ENCODE measurements at places on chromosomes 16 and 17. TPM values are rescaled to one million over a fixed set of nuclear protein-coding genes. Genes with fewer than 3 reads are reported as not detected.
A peak's percentile ranks its signal among the peaks of the same experiment; 100 is the strongest.

DNA sequence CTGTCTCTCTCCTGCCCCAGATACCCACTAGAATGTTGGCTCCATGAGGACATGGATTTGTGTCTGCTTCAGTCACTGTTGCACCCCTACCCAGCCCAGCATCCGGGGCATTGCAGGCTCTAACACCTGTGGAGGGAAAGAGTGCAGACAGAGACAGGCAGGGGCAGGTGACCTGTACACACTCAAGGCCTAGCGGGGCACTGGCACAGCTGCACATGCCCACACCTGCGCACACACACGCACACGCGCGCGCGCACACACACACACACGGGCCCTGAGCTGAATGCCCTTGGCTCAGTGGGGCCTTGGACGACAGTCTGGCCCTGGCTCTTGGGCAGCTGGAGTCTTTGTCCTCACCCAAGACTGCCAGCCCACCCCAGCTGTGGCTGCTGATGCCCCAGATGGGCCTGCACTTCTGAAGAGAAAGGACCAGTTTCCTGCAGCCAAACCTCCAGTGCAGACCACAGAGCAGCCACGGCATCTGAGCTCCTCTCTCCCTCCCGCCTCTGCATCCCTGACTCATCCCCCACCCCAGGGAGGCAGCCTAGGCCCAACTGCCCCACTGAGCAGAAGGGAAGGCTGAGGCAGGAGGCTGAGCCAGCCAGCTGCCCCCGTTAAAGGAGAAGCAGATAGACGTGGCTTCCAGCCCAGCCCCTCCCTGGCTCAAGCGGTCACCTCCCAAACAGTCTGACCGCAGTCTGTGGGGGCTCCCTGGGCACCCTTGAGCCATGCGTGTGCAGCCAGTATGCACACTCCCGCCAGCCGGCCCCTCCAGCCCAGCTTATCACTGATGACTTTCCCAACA, 12.3 kb upstream of the RAI1 start:
- DNase-seq: no peak

CMTM4 gene
- 33.7 TPM for total RNA-seq

DNA sequence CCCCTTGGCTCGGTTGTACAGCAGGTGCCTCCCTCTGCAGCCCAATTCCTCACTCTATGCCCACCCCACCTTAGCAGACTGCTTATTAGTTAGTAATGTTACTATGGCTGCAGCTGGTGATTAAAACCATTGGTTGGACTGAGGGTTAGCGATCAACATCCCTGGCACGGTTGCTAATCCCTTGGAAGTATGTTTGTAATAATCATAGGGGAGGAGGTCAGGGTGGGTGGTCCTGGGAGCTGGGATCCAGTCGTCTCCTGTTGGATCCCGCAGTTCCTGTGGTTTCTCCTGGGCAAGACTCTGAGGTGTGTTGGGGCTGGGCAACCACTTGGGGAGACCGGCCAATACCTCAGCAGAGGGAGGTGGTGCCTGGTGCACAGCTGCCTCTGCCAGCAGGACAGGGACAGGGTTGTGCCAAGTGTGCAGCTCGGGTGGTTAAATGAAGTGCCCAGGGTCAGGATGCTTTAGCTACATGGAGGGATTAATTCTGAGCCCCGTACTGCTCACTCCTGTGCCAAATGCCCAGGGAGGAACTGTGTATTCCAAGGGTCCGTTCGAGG, 38.0 kb downstream of the FZD2 start:
- no peak for DNase-seq

ZNF385C gene
- 1.0 TPM for total RNA-seq

KRTAP9-8 gene
- total RNA-seq: not detected

- DNase-seq: no peak
Observed at GRCh38 chr17:64531955-64532371, 25.2 kb downstream of the CEP95 start.

CD300E gene
- 0.29 TPM for total RNA-seq

TAT gene
- 566 TPM for total RNA-seq

- peak; percentile 91 for DNase-seq
Observed at GRCh38 chr16:75053791-75054555, 55.1 kb downstream of the ZNRF1 start.

PRR15L gene
- total RNA-seq: 105 TPM

GALNS gene
- 29.5 TPM for total RNA-seq

DNA sequence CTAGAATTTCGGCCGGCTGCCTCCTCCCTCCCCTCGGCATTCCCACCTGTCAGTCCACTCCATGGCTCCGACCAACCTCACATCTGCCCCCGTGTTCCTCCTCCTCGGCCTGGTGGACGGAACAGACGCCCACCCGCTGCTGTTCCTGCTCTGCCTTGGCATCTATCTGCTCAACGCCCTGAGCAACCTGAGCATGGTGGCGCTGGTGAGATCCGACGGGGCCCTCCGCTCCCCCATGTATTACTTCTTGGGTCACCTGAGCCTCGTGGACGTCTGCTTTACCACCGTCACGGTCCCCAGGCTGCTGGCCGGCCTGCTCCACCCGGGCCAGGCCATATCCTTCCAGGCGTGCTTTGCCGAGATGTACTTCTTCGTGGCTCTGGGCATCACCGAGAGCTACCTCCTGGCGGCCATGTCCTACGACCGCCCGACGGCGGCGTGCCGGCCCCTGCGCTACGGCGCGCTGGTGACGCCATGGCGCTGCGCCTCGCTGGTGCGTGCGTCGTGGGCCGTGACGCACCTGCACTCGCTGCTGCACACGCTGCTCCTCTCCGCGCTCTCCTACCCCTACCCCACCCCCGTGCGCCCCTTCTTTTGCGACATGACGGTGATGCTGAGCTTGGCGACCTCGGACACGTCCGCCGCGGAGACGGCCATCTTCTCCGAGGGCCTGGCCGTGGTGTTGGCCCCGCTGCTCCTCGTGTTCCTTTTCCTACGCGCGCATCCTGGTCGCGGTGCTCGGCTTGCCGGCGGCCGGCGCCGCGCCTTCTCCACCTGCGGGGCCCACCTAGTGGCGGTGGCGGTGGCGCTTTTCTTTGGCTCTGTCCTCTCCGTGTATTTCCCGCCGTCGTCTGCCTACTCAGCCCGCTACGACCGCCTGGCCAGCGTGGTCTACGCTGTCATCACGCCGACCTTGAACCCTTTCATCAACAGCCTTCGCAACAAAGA, at the start of gene OR3A2:
Gene OR3A2 (minus strand): TSS at position 440 of the 948 bp plus-strand sequence.
- no peak for DNase-seq

- no peak for DNase-seq
Observed at GRCh38 chr17:57888311-57889216, 38.7 kb upstream of the MRPS23 start.

TSPAN10 gene
- 3.5 TPM for total RNA-seq

LGALS9B gene
- total RNA-seq: 0.33 TPM

DNA sequence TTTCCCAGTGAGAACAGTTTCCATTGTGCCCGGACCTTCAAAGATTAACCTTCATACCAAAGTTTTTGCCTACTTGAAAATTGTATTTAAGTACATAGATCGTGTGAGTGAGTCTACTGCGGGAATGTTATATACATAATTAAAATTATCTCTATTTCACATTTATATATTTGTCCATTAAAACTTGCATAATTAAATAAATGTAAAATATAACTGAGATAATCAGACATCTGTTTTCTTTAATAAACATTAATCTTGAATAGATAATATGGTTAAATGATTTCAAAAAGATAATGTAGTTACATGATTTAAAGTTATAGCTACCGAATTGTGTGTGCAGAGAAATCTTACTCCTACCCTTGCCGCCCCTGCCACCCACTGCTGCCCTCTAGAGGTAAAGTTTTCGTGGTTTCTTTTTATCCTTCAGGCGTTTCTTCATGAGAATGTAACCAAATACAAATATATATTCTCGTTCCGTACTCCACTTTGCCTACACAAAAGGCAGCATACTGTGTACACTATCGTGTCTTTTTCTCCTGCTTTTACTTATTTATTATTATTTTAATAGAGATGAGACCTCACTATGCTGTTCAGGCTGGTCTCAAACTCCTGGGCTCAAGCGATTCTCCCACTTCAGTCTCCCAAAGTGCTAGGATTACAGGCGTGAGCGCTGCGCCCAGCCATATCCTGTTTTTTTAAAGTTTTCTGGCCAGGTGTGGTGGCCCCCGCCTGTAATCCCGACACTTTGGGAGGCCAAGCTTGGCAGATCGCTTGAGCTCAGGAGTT, 35.6 kb downstream of the RPA1 start:
- no peak for DNase-seq

DNA sequence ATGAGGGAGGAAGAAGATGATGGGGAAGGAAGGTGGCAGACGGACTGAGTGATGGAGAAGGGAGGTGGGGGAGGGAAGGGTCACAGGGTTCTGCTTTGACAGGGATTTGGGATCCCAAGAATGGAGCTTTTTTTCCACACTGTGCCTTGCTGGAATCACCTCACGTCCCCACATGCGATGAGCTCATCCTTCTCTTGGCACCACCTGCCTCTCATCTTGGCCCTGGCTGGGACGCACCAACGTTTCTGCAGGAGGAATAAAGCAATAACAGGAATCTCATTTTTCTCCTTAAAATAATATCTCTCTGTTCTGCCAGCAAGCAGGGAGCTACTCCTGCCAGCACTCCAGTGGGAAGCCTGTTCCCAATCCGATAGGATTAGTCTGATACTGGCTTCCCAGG, 47.8 kb downstream of the MEOX1 start:
- DNase-seq: no peak

- DNase-seq: no peak
Observed at GRCh38 chr17:68221786-68222185, 26.1 kb upstream of the AMZ2 start.

UBFD1 gene
- 90.6 TPM for total RNA-seq

MAPT gene
- total RNA-seq: 12.4 TPM

PRSS53 gene
- 1.3 TPM for total RNA-seq

DNA sequence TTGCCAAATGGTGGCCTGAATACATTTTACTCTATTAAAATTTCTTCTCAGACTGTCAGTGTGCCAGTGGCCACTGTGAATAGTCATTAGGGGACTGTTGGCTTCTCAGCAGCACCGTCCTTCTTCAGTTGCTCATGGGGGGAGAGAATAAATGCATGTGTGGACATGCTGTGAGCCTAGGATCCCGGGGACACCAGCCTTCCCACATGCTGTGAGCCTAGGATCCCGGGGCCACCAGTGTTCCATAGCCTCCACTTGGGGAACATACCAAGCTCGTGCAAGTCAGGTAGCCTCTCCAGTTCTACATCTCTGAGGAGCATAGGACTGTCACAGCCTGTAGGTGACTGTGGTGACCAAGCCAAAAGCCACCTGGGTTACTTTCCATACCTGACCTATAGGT, 51.5 kb downstream of the BANP start:
- no peak for DNase-seq

GRCh38 chr17:80024206-80024972, 11.3 kb downstream of the TBC1D16 start:
- DNase-seq: no peak

DNA sequence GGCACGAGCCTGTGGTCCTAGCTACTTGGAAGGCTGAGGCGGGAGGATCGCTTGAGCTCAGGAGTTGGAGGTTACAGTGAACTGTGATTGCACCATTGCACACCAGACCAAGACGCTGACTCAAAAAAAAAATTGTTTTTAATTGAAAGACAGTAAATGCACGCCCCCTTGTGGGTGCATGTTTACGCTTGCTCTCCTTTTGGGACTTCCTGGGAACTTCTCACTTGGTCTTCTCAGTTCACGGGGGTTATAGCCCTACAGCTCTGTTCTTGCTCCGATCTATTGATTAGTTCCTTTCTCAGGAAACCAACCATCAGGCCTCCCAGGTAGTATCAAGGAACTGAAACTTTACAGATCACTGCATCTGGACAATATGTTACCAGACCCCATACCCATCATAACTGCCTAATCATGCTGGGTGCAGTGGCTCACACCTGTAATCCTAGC, 14.2 kb upstream of the RIPOR1 start:
- peak; percentile 67 for DNase-seq

- DNase-seq: no peak
Observed at GRCh38 chr17:17440010-17440843, 36.6 kb upstream of the MED9 start.

RND2 gene
- 0.16 TPM for total RNA-seq

GRCh38 chr16:56824331-56824730, 40.7 kb upstream of the SLC12A3 start:
- no peak for DNase-seq

KRTAP3-2 gene
- total RNA-seq: not detected

DNA sequence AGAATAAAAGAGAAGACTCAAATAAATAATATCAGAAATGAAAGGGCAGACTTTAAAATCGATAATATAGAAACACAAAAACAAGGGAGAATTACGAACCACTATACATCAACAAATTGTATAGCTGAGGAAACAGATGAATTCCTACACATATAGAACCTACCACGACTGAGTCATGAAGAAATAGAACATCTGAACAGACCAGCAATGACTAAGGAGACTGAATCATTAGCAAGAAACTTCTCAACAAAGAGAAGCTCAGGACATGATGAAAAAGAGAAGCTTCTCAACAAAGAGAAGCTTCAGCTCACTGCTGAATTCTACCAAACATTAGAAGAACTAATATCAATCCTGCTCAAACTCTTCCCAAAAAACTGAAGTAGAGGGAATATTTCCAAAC, 255.9 kb downstream of the CEP112 start:
- no peak for DNase-seq

KRT25 gene
- total RNA-seq: not detected

SOX15 gene
- total RNA-seq: 1.3 TPM

GRCh38 chr17:77521076-77521475, 380.3 kb downstream of the SEC14L1 start:
- no peak for DNase-seq

KCNJ18 gene
- total RNA-seq: not detected

DNA sequence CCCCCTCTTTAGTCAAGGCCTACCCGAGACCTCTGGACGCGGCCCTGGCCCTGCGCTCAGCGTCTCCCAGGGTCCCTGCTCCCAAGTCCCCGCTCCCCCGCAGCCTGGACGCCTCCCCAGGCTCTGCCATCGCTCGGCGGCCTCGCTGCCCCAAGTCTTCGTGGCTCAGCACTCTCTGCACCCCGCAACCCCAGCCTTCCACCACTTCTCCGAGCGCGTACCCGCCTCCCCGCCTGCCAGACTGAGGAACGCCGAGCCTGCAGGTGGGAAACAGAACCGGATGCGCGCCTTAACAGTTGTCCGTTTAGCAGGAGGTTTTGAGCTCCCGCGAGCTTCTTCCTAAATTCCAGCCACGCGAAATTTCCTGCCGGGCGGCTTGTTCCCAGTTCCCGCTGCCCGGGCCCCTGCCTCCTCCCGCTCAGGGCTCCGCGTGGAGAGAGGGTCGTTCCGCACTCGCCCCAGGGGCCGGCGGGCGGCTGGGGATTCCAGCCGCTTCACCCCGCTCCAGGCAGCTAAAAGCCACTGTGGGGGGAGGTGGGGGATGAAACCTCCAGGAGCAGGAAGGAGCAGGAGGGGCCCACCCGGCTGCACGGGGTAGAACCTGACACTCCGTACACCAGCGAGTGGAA, 87.7 kb downstream of the KCNJ12 start:
- DNase-seq: no peak
